ENCODE measurements at places on chromosomes 16 and 17. TPM values are rescaled to one million over a fixed set of nuclear protein-coding genes. Genes with fewer than 3 reads are reported as not detected.

Gene TMEM114
- not detected for total RNA-seq

Gene TEN1
- 18.3 TPM for total RNA-seq

Gene CCL4
- total RNA-seq = not detected

Gene PRR35
- total RNA-seq = not detected

Gene IL17C
- total RNA-seq = not detected

Gene ZACN
- not detected for total RNA-seq

Gene OR4D1
- not detected for total RNA-seq

Gene KRT33B
- total RNA-seq = 0.17 TPM

Gene TNP2
- not detected for total RNA-seq

All from mammary epithelial cell (primary cell).